ENCODE measurements at places on chromosomes 5 and 9.

- no peak for DNase-seq
Observed at GRCh38 chr5:116090302-116090701, 5.5 kb downstream of the COMMD10 start.

- DNase-seq, result no peak
Observed at GRCh38 chr5:14068136-14068535, 75.0 kb upstream of the TRIO start.

DNA sequence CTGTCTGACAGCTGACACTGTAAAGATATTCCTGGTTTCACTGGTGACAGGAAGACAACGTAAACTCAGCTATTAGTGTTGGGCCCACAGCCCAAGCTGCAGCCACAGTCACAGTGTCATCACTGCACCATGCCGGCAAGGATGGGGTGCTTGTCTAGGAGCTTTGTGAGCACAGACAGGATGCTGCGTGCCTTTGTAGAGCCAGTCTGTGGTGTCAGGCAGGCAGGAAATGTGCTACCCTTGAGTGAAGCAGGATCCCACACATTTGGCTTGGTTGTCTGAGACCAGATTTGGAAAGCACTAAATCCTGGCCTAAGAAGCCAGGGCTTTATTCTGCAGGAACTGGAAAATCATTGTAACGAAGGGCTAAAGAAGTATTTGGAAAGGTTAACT lies 121.6 kb upstream of the ADAMTS16 start:
- DNase-seq, result no peak

DNA sequence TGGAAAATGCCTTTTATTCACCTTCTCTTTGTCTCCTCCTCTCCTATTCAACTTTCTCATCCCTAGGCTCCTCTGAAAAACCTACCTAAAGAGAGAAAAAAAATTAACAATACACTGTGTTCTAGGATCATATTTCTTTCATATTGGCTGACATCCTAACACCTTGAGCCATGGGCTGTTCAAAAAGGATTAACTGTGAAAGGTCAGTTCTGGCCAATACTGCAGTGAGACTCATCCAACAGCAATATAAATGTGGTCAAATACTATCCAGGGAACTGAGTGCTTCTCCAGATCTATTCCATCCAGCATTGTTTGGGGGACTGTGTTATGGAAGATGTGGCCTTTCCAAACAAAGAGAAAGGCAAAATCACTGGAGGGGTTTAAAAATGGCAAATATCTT lies 131.1 kb upstream of the MOCS2 start:
- no peak for DNase-seq

- DNase-seq, result no peak
Observed at GRCh38 chr5:55915783-55916182, 64.6 kb downstream of the IL31RA start.

DNA sequence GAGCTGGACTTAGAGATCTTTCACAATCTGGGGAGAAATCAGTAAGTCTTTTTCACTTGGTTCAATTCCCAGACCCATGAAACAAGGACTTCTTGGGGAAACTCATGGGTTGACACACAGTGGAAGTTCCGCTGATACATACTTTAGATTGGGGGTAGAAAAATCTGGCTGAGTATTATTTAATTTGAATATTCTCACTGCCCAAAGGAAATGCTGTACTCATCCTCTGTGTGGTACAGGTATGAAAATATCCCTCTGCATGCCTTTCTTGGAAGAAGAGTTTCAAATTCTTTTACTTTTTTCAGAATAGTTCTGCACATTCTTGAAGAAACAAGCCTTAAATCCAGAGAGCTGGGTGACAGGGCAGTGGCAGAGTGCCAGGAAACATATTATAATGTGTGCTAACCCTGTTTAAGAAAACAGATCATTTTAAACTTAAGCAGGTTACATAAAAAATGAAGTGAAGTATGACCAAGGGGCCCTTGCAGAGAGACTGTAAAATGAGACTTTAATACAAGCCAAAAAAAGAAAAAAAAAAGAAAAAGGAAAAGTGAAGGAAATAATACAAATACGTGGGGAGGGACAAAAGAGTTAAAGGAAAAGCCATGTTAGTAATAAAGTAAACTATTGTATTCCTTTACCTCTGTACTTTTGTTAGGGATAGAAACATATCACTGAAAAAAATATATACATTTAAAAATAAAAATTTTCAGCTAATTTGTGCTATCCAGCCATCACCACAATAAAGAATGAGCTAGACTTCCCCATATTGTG lies 173.4 kb upstream of the NR3C1 start:
- DNase-seq, result no peak

GRCh38 chr5:176663566-176663965 lies 16.3 kb downstream of the TSPAN17 start:
- no peak for DNase-seq

GRCh38 chr5:44945743-44946142 lies 137.0 kb downstream of the MRPS30 start:
- DNase-seq, result no peak

DNA sequence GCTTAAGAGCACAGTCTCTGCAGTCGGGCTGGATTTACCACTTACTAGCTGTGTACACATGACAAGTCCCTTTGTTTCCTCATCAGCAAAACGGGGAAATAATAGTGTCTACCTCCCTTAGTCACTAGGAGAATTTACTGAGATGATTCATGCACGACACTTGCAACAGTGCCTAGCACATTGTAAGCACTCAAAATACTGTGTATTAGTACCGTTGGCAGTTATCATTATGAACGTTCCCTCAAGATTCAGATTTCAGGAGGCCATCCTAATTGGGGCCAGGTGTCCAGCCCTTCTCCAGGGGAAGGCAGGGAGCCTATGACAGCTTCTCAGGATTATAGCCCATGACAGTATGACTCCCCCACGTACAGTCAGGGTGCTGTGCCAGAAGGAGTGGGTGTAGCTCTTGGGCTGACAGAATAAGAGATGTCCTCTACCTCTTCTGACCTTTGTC lies 164.3 kb downstream of the DOCK2 start:
- no peak for DNase-seq

DNA sequence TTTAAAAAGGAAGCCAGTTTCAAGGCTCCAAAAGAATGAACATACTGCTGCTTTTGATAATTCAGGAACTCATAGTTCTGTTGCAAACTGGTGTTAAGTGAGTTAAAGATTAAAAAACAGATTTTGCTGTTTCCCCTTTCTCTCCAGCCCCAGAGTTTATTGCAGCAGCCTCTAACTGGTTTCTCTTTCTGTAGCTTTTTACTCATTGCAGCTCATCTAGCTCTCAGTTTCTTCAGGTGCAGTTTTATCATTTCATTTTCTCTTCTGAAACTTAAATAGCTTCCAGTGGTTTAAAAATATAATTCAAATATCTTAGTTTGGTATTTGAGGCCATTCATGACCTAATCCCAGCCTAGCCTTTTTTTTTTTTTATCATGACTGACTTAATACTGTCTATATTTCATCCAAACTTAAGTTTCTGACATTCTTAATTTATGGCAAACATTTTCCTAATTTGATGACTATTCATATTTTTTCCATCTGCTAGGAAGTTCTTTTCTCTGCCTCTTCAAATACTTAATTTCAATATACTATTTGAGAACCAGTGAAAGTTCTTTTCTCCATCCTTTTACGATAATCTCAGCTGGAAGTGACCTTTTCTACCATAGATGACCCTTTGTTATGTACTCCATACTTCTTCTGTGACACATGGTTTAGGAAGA lies 252.7 kb upstream of the GRIA1 start:
- DNase-seq, result peak; percentile 16

- DNase-seq, result no peak
Observed at GRCh38 chr5:74334762-74335384, 305.7 kb downstream of the ENC1 start.

DNA sequence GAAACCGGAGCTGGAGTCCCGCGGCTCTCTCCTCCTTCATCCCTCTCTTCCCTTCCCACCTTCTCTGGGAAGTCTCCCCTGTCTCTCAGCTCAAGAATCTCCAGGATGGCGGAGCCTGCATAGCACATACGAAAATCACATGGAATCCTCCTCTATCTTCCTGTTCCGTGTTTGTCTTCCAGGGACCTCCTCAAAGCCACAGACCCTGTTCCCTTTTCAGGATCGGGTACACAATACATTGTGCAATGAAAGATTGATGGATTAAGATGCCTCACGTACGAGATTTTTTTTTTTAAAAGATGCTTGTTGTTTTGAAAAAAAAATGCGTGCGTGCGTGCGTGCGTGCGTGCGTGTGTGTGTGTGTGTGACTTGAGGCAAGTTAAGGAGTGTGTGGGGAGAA lies 46.6 kb upstream of the OLFM1 start:
- no peak for DNase-seq

DNA sequence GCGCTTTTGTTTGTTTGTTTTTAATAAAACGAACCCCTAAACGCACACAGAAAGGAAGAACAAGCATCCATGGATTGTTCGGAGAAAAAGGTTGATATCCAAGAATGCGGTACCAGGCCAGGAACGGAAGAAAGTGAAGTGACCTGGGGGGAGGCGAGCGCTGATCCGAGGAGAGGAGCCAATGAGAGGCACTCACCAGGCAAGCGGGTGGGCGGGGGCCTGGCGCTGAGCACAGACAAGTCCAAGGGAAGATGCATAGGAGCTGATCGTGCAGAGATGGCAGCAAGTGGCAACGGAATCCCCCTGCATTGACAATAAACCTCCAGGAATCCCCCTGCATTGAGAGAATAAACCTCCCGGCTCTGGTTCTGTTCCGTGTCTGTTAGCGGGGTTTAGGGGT lies 8.4 kb downstream of the OBP2B start:
- DNase-seq, result no peak

DNA sequence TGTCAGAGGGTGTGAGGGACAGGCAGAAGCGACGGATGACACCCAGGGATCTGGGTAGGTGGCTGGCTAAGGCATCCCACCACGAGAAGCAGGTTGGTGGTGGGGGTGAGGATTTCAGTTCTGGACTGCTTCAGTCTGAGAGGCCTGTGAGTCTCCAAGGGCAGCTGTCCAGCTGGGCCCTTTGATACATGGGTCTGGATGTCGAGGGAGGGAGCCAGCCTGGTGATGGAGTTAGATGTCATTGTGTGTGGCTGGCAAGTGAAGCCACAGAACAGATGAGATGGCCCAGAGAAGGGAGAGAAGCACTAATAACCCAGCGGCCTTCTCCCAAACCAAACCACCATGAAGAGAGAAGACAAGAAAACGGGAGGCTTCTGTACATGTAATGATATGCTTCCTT lies 11.1 kb downstream of the MED27 start:
- no peak for DNase-seq

- peak; percentile 31 for DNase-seq
Observed at GRCh38 chr9:89606049-89606623, 1.3 kb downstream of the GADD45G start.

DNA sequence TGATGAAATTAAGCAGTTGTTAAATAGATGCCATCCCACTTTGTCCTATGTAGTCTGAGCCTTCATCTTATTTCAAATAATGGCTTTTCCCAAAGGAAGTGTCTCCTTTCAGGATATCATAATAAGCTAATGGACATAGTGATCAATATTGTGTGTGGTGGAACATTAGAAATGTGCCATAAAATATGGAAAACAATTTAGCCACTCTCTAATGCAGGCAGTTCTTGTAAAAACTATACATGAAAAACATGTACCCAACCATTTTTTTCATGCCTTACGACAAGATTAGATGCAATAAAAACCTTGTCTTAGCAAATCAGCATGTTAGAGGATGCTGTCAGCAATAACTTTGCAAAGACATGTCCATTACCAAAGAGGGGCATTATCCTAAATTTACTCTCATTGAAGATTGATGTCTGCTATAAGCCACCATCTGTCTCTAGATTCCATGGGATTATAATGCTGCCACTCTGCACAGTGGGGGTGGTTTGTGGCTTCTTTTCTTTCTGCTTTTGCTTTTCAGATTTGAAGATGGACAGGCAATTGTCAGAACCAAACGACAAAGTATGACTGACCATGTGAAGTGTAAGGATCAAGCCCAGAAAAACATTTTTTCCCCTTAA lies 724.0 kb upstream of the ZNF608 start:
- DNase-seq, result no peak

- DNase-seq, result no peak
Observed at GRCh38 chr9:132551556-132551955, 30.9 kb upstream of the BARHL1 start.

DNA sequence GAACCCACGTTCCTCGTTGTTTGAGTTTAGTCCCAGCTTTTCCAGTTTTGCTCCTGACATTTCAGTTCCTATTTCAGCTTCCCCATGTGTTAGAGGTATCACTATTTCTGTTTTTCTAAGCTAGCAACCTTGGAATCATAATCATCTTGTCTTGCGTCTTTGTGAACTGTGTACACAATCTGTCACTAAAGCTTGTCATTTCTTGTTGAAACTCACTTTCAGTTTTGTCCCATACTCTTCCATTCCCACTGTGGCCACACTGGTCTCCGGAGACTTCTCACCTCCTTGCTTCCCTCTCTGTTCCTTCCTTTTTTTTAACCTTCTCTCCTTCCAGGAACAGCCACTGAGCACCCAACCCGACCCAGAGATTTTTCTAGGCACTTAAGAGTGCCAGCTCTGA lies 36.9 kb downstream of the TGFBR1 start:
- no peak for DNase-seq

GRCh38 chr9:13705918-13706317 lies 426.4 kb upstream of the MPDZ start:
- DNase-seq, result no peak

DNA sequence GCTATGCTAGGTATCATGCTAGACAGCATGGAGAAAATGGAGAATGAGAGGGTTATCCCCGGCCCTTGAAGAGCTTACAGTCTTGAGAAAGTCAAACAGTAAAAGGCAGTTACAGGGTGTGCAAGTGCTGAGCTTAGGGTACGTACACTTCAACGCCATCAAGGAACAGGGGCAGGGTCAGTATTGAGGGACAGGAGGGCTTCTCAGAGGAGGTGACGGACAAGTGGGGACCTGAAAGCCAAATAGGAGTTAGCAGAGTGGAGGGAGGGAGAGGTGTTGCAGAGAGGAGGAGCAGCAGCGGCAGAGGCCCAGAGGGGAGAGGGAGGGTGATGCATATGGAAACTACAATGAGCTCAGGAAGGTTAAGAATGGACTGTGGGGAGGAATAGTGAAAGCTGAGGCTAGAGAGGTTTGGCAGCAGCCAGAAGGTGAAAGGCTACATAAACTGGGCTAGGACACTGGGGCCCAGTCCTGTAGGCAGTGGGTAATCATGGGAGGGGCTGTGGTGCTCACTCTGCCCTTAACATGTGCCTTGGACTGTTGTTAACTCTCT lies 88.0 kb downstream of the NRG2 start:
- no peak for DNase-seq

GRCh38 chr9:5375091-5375490 lies 35.4 kb upstream of the RLN1 start:
- no peak for DNase-seq

GRCh38 chr9:110659891-110660541 lies 8.6 kb upstream of the MUSK start:
- no peak for DNase-seq

DNA sequence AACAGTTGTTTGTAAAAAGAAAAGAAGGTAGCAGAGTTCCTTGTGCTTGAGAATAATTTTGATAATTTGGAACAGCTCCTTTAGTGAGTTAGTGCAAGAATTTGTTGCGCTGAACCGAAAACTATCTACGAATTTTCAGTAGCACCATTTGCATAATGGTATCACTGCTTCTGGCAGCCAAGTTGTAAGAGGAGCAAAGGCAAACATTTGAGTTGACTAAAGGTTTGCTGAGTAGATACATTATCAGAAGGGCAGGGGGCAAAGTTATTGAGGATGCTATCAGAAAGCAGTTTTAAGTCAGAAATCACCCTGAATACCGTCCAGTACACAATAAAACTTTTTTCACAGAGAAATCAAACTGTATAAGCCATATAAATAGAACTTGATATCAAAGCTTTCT lies 181.5 kb upstream of the MOCS2 start:
- DNase-seq, result no peak
